Urinary bladder (tissue), 4 donors: ENCODE measurements at places on chromosomes 6 and 20. TPM values are rescaled to one million over a fixed set of nuclear protein-coding genes. Genes with fewer than 3 reads are reported as not detected.

GRCh38 chr6:112199001-112199403 is 55.4 kb downstream of the LAMA4 start:
- DNase-seq: no peak

The CEP43 gene
- total RNA-seq: 37.8 TPM

GRCh38 chr6:116876635-116877611 is at the start of gene RFX6:
Gene RFX6 (plus strand): TSS chr6:116877242. CDS start chr6:116877276, 34 bp downstream.
- DNase-seq: no peak

GRCh38 chr20:32823737-32824588 is 4.2 kb downstream of the MAPRE1 start:
- DNase-seq: no peak

The TMEM74B gene
- 0.53 TPM for total RNA-seq

The ABHD16B gene
- not detected for total RNA-seq

The ASCC3 gene
- total RNA-seq: 89.5 TPM

GRCh38 chr6:153117986-153118879 is 12.8 kb downstream of the RGS17 start:
- DNase-seq: no peak

The LPA gene
- 4.0 TPM for total RNA-seq

- DNase-seq: no peak
Measured at GRCh38 chr20:50283922-50284810, 93.5 kb downstream of the CEBPB start.

The GPLD1 gene
- 4.8 TPM for total RNA-seq

The MYT1 gene
- total RNA-seq: 0.48 TPM

GRCh38 chr6:90643381-90643780 is 56.5 kb upstream of the MAP3K7 start:
- no peak for DNase-seq

The COL11A2 gene
- 1.3 TPM for total RNA-seq

The SLC44A4 gene
- 3.3 TPM for total RNA-seq

DNA sequence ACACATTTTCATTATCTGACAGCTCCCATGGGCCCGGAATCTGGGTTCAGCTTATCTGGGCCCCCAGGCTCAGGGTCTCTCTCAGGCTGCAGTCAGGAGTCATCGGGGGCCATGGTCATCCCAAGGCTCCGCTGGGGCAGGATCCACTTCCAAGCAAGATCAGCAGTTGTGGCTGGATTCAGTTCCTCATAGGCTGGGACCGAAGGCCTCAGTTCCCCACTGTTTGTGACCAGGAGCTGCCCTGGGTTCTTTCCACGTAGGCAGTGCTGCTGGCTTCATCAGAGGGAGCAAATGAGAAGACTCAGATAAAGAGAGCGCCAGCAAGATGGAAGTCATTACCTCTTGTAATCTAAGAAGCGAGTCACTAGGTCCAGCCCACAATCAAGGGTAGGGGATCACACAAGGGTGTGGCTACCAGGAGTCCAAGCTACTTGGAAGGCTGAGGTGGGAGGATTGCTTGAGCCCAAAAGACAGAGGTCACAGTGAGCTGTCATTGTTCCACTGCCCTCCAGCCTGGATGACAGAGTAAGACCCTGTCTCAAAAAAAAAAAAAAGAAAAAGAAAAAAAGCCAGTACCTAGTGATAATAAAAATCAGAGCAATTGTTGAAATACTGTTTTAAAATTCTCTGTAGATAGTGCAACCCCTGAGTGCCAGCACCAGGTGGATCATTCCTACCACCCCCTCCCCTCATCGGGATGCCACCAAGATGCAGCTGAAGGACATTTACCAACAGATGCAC is 162.7 kb downstream of the NFATC2 start:
- no peak for DNase-seq

GRCh38 chr20:34831936-34832335 is 6.5 kb upstream of the NCOA6 start:
- DNase-seq: no peak

The NHSL1 gene
- total RNA-seq: 19.5 TPM

DNA sequence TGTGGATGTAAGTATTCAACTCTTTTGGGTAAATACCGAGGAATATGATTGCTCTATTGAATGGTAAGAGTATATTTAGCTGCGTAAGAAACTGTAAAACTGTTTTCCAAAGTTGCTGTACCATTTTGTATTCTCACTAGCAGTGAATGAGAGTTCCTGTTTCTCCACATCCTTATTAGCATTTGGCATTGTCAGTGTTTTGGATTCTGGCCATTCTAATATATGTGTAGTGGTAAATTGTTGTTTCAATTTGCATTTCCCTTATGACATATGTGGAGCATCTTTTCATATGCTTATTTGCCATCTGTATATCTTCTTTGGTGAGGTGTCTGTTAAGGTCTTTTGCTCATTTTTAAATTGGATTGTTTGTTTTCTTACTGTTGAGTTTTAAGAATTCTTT is 29.3 kb upstream of the KAT14 start:
- no peak for DNase-seq

- no peak for DNase-seq
Measured at GRCh38 chr6:131936156-131936555, 15.0 kb downstream of the CCN2 start.

The PAK5 gene
- 0.48 TPM for total RNA-seq
